ENCODE measurements at places on chromosomes 16 and 17.

- DNase-seq: no peak
Measured at GRCh38 chr16:86665319-86665675, 86.9 kb downstream of the FOXL1 start.

GRCh38 chr16:82584553-82585152, 42.1 kb upstream of the CDH13 start:
- no peak for DNase-seq

DNA sequence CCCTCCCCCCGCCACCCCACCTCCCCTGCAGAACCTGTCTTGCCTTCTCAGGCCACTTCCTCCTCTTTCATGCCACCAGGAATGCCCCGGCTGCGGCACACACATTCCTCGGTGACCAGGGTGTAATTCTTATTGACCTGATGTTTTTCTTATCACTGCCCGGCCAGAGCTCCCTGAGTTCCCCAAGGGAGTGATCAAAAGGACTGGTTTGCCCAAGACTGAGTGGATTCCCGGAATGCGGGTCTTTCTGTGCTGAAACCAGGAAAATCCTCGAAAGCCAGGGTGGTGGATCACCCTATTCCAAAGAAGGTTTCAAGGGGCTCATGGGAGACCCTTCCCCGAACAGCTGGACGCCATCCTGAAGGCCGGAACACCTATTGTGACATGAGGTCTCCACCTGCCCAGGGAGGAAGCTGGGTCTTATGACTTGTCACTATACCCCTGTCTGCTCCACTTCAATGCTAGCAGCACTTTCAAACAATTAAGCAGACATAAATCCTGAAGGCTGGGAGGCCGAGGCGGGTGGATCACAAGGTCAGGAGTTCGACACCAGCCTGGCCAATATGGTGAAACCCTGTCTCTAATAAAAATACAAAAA, 53.0 kb upstream of the RPL38 start:
- no peak for DNase-seq

DNA sequence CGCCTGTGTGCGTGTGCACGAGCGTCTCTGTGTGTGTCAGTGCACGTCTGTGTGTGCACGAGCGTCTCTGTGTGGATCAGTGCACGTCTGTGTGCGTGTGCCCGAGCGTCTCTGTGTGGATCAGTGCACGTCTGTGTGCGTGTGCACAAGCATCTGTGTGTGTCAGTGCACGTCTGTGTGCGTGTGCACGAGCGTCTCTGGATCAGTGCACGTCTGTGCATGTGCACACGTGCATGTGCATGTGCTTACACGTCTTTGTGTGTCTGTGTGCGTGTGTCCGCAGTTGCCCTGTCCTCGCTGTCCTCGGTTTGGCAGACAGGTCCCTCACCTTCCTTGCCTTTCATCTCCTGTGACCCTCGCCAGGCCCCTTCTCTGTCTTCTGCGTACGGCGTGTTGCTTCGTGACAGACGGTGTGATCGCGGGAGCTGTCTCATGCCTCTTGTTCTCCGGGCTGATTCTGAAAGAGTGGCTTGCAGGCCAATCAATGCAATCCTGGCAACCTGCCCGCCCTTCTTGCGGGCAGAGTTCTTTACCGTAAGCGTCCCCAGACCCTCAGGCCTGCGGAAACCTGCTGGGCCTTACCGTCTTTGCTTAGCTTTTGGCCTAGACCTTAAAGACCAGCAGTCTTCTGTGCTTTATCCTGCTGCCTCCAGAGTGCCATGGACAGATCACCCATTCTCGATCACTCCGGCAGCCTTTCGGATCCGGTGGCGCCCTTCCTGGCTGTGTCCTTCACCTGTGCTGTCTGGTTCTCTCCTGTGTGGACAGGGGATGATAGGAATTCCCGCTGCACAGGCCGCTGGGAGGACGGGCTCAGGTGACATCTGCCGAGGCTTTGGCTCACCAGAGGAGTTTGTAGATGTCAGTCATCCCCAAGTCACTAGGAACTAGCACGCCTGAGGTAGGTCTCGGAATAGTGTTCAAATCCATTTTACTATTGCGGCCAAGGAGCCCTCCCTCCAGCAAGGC, 18.5 kb downstream of the MLYCD start:
- DNase-seq: no peak

DNA sequence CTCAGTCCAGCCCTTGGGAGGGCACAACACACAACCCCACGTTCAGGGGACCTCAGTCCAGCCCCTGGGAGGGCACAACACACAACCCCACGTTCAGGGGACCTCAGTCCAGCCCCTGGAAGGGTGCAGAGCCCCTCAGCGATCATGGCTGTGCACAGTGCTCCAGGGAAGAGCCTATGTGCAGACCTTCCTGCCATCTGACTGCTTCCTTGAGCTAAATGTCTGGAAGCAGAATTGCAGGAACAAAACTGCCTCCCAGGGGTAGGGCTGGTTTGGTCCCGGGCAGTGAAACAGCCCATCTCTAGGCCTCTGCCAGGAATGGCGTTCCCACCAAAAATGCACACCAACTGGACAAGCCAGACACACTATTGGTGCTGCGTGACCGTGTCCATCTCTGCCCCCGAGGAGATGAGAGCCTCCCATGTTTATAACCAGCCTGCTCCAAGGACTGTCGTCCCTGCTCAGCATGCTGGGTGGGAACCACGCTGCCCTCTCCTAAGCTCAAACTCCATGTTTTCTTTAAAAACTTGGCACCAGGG, 44.0 kb downstream of the ZNF276 start:
- no peak for DNase-seq

DNA sequence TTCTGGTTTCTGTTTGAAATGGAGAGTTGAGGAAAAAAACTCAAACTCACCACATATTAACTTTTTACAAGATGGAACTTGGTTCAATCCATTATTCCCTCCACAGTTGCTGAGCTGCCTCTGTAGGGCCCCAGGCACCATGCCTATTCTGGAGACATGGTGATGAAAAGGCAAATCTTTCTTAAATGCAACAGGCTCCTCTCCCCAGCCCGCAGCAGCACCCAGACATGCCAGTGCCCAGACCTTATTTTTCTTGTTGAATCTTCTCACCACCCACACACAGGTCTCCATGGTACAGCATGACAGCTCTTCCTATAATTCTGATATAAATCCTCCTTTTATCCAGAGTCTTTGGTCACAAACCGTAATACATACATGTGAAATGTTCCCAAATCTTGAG, 7.6 kb downstream of the CYTH1 start:
- DNase-seq: no peak

DNA sequence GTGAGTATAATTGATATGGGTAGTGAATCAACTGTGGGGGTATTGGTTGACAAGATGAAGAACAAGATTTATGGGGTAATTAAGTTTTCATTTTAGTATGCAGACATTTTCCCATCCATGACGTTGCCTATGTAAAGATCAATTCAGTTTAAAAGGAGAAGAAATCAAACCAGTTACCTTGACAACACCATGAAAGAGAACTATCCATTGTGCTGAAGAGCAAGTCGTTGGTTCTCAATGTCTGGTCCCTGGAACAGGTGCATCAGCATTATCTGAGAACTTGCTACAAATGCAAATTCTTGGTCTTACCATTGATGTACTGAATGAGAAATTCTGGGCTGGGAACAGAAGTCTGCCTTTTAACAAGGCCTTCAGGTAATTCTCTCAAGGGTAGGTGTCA, 801 bp upstream of the OR4D2 start:
- no peak for DNase-seq

DNA sequence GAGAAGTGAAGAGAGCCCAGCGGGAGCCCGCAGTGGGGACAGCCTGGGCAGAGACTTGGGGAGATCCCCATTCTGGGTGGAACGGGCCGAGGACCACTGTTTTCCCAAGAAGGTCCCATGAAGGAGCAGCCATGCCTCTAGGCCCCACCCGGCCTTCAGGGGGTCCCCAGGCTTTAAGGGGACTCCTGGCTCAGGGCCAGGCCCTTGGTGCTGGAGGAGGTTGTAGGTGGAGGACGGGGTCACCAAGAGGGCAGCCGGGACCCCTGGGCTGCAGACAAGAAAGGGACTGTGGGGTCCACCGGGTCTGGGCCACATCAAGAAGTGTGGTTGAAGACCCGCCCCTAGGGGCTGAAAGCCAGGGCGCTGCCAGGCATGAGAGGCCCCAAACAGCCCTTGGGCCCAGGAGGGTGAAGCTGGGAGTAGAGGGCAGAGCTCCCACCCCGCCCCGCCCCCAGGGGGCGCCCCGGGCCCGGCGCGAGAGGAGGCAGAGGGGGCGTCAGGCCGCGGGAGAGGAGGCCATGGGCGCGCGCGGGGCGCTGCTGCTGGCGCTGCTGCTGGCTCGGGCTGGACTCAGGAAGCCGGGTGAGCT, at the start of gene PRSS21:
TSS of gene PRSS21 (plus strand) at position 487 of the 589 bp plus-strand sequence. CDS start at position 519, 32 bp downstream.
- no peak for DNase-seq

DNA sequence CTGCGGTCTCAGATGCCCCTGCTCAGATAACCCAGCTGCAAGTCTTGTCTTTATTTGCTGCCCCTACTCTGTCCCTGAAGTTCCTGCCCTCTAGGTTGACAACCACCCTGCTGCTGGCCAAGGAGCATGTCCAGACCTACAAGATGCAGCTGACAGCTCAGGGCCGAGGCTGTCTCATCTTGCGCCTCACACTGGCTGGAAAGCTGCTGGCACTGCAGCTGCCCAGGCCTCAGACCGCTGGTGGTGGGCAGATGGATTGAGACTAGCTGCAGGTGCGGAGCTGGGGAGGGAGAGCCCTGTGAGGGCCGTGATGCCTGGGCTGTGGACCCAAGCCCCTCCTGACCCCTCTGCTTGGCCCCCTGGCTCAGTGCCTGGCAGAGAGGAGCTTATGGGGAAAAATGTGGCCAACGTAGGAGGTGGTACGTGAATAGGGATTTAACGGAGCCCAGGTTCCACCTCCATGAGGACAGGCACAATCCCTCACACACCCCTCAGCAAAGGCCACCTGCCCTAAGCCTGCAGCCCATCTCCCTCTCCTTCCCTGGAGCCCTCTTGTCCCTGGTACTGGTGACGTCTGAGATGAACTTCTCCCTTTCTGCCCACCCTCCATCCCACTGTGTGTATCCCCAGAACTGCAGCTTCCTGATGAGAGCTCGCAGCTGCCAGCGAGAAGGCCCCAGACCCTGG, 8.3 kb upstream of the GALK1 start:
- DNase-seq: no peak

DNA sequence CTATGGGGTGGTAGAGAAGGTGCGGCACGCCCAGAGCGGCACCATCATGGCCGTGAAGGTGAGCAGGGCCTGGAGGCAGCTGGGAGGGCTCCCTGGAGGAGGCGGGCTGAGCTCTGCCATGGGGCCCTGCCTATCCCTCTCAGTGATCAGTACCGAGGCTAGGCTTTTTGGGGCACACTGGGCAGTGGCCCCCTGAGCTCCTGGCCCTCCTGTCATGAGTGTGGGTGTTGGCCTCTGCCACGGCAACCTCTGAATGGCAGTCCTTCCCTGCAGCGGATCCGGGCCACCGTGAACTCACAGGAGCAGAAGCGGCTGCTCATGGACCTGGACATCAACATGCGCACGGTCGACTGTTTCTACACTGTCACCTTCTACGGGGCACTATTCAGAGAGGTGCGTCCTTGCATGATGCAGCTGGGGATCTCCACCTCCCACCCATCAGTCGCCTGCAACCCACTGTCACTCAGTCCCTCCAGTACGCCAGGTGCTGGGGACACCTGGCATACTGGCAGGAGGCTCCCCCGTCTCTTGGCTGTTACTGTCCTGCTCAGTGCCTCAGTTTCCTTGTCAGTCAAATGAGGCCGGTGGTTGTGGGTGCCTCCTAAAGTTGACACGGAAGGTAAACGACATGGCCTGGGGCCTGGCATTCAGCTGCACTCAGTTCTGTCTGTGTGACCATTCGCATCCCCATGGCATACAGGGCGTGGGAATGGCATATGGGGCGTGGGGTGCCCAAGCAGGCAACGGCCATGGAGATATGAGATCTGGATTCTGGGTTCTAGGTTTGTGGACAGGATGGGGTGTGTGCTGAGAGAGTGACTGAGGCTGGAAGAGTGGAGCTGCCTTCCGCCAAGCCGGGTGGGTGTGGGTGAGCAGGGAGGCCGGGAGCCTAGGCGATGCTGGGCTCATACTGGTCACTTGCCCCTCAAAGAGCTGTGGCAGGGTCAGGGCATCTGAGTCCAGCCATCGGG, 16.4 kb downstream of the MAP2K3 start:
- DNase-seq: no peak

DNA sequence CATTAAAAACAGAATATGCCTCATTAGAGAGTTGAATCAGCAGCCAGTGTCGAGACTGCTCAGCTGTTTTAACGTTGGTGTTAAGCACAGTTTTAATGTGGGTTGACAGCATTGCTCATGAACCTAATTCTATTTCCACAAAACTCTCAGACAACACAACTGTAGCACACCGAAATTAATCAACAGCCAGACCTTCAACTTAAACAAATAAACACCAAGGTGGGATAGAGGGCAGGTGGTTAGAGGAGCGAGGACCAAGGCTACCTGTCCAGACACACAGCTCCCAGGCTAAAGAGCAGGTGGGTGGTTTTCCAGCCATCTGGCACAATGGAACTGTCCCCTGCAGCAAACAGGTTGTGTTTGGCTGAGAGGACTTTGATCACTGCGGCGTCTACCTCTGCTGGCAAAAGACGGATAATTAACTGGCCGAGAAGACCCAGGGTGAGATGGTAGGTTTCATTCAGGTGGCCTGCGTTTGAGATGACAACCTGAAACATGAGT, 69.6 kb upstream of the ATP2A3 start:
- no peak for DNase-seq

DNA sequence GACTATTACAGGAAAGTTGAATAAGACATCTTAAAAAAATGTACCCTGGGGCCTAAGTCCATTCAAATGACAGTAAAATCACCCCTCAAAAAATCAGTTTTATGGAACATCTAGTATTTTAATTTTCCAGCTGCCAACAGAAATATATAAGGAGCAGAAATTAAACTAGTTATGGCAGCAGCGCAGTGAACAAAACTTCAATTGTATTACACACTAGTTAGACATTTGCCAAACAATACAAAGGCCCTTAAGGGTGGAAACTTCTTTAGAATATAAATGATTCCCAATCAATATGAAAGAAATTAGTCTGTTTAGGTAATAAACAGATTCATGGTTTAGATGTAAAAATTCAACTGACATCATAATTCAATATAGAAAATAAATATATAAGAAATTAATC, 18.1 kb upstream of the RFFL start:
- no peak for DNase-seq

DNA sequence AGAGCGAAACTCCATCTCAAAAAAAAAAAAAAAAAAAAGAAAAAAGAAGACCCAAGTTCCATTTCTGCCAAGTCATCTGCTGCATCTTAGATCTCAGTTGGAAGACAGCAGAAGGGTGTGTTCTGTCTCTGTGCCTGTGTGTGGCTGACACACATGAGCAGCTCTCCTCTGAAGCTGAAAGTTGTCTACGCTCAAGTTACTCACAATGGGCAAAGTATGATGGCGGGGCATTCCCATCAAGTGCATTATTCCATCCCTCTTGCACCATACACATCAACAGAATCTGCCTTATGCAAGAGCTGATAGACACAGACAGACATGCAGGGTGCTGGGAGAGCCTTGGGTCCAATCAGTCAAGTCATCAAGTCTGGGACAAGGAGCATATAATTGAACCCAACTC, 402.2 kb downstream of the XYLT1 start:
- DNase-seq: no peak

- DNase-seq: no peak
Measured at GRCh38 chr16:77206533-77206932, 7.3 kb downstream of the SYCE1L start.

DNA sequence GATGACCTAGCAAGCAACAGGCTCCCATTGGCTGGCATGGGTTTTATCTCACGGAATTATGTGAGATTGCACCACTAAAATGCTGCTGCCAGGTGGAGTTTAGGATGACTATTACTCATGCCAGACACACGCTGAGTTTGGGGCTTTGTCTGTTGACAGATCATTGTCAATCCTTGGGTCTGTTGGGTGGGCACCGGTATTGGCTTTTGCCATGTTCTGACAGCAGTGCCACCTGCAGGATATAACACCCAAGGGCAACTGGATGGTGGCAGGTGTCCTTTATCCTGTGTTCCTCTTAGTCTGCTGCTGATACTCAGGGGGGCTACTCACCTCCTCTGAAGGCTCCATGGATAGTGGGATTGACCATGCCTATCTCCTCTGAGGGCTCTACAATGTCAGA, 221.6 kb upstream of the DYNLRB2 start:
- DNase-seq: no peak

Data from NCI-H1436 treated with DMSO at 0.1 percent for 48 hours (cell line).